ENCODE measurements at places on chromosomes 5 and 9.

GRCh38 chr9:72188232-72188631, 39.0 kb downstream of the GDA start:
- DNase-seq = no peak

DNA sequence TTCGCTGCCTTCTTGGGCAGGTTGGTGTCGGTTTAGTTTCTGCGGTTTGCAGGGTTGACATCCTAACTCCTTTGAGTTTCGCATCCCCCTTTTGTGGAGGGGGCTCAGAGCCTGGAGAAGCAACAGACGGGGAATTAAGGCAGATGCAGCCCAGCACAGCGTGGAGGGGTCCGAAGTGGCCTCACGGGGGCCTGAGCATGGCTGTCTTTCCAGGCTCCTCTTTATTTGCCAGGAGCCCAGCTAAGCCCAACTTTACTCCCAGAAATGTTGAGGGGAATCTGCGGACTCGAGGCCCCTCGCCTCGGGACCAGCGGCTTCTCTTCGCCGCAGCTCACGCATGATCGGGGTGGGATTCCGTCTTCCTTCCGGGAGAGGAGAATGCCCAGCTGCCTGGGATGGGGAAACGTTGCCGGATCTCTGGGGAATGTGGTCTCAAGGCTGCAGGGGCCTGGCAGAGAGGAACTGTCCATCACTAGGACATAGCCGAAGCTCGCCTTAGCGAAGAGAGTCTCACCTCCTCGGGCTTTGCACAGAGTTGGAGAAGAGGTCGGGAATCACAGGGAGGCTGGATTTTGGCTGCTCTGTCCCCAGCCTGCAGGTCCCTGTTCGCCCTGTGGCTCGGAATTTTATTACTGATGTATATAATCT, 1.3 kb downstream of the RAI14 start:
- peak; percentile 69 for DNase-seq

DNA sequence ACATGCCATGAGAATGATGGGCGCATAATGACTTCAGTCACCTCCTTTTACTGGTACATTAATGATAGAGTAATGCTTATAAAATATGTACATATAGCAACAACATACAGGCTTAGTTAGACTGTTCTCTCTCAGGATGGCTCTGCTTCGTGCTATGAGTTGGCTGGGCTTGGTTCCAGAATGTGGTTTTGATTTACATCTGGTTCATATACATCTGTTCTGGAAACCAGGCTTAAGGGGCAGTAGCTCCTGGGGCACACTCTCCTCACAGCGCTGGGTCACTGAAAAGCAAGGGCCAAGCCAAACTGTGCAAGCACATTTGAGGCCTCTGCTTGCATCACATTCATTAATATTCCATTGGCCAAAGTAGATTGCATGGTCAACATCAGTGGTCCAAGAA, 44.9 kb downstream of the PCSK1 start:
- peak; percentile 65 for DNase-seq

DNA sequence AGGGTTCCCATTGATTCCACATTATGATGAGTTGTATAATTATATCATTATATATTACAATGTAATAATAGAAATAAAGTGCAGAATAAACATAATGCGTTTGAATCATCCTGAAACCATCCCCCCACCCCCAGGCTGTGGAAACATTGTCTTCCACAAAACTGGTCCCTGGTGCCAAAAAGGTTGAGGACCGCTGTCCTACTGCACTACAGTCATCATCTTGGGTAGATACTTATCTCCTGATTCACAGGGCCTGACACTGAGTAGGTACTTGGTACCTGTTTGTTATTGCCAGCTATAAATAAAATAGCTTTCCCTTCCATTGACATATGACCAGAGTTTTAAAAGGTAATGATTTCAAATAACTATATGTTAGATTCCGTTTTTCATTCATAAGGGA, 25.6 kb downstream of the ANP32B start:
- DNase-seq = no peak

GRCh38 chr9:33429256-33429985, 18.0 kb downstream of the AQP3 start:
- peak; percentile 56 for DNase-seq
